ENCODE measurements at places on chromosomes 1 and 21.
A peak's percentile ranks its signal among the peaks of the same experiment; 100 is the strongest.

DNA sequence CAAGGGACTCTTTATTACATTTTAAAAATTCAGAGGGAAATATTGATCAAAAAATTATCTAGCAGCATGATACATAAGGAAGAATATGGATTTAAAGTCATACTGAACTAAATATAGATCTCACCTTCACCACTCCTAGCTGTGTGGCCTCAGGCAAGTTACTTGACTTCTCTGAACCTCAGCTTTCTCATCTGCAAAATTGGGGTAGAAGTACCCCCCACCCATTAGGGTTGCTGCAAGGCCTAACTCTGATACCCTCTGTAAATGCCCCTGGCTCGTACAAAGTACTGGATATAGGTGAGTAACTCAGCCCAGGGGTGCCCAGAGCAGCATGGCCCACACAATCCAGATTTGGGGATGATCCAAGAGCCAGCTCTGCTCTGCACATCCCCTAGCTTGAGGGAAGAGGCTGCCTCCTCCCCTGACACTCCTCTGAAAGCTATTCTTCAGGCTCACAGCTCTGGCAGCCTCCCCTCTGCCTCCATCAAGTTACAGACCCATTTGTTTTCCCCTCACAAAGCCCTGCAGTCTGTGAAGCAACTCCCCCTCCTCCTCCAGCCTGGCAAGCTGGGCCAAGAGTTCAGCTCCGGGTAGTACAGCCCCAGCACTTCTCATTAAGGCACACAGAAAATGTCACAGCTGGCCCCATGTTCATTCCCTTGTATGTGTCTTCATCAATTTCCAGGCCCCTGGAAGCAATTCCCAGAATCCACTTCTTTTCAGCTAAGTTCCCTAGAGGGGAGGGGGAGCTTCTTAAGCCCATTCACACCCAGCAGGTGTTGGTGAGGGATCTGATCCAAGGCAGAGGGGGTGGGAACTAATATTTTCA lies 143.7 kb downstream of the PLPP3 start:
- DNase-seq: no peak

GRCh38 chr1:23564529-23565122 lies 5.3 kb upstream of the ID3 start:
- no peak for DNase-seq

DNA sequence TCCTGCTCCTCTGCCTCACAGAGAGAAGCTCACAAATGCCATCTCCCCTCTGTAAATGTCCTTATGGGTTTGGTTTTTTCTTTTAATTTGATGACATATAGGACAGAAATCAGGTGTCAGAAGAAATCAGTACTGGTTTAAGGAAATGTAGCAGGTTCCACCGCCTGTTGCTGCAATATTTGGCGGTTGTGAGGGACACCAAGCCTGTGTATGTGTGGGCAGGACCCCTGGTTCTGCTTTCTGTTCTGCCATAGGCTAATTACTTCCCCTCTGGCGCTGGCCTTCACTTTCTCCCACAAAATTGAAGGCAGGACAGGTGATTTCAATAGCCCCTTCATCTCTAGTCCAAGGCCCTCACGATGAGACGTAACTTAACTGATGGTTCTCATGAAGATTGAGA lies 69.2 kb downstream of the PRDM2 start:
- no peak for DNase-seq

DNA sequence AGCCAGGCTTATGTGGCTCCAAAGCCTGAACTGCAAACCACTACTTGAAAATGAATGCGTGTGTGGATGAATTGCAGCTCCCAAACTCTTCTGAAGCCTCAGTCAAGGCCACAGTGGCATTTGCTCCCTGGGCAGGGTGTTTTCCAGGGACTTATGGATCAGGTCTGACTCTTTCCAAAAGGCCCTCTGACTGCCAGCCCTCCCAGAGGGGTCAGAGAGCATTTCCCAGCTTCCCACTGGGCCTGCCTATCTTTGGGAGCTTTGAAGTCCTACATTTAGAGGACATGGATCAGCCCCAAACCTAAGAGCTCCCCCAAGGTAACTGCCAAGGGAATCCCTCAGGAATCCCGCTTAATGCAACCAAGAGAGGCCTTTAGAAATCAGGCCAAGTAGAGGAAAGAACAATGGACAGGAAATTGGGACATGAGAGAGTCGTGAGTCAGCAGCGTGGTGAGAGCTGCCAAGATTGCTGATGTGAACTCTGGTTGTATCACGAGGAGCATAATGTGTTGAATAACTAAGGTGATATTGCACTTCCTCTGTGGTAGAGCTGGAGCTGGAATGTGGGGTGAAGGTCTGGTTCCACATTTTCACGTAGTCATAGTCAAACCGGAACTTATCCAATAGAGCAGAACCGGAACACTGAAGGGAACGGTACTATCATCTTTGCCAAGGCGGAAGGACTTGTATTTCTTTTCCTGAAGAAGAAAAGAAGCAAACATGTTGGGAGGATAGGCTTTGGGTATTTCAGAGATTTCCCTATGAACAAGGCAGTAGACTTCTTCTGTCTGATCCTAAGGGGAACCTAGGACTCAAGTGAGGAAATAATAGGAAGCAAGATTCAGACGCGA lies 99.4 kb upstream of the JUN start:
- peak; percentile 83 for DNase-seq

DNA sequence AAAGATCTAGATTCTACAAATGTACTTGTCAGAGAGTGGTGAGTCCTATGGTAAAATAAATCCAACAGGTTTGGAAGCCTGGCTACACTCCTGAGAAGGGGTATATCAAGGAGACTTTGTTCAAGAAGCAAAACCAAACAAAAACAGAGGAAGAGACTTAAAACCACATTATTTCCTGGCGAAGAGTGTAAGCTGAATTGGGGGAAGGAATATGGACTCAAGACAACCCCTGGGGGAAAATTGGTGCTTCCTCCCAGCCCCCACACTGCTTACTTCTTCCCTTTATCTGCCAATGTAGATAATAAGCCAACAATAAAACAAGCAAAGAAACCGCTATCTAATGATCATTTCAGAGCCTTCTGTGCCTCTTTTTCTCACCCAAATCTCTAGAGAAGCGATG lies 48.4 kb upstream of the ZBTB18 start:
- no peak for DNase-seq

GRCh38 chr1:197180252-197180878 lies 33.9 kb upstream of the ASPM start:
- no peak for DNase-seq

- DNase-seq: no peak
Measured at GRCh38 chr1:66559517-66559916, 25.6 kb downstream of the SGIP1 start.

GRCh38 chr1:77833521-77834100 lies 54.2 kb downstream of the MIGA1 start:
- no peak for DNase-seq

DNA sequence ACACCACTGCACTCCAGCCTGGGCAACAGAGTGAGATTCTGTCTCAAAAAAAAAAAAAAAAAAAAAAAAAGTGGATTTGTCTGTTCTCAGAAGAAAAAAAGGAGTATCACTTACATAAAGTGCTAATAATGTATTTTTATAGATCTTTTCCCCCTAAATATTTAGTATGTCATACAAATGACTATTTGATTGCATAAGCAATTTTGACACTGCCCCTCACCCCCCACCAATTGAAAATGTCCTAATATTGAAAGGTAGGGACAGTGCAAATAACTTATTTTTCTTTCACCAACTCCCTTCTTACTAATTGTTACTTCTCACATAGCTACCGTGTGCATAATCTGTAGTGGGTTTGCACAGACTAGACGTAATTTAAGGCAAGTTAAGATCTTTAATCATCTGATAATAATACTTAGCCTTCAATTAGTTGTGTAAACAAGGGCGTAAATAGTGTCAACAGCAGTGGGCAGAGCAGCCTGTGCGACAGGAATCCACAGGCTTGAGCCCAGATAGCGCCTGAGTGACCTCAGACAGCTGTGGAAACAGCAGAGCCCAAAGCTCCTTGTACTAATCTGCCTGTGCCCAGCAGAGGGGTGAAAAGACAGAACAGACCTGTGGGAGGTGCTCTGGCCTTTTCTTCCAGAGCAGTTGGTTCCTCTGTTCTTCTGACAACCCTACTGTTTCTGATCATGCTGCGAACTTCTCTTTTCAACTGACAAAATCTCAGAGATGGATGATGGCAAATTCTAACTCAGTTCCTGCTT lies 4.5 kb upstream of the IER5 start:
- peak; percentile 59 for DNase-seq

GRCh38 chr1:167185062-167185461 lies 35.6 kb upstream of the POU2F1 start:
- DNase-seq: no peak

- no peak for DNase-seq
Measured at GRCh38 chr1:19628879-19629278, 15.2 kb upstream of the NBL1 start.
